T-helper 17 cell (primary cell): ENCODE measurements at places on chromosomes 6 and 20.

DNA sequence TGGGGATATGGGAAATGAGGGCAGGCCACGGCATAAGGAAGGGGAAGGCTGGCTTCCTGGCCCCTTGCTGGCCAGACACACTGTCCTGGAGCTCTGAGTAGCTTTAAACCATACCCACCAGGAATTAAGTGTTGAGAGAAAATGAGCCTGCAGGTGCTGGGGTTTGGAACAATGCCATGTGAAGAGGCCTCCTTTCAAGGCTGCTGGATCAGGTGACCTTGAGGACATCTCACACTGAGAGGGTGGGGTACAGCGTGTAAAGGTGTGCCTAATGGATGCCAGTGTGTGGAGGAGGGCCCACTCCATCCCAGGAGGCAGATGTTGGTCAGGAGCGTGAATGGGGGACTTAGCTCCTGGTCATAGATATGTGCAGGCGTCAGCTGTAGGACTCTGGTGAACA is 74.8 kb upstream of the MLN start:
- DNase-seq = no peak

- no peak for DNase-seq
Measured at GRCh38 chr6:167030222-167031072, 31.2 kb downstream of the CEP43 start.

DNA sequence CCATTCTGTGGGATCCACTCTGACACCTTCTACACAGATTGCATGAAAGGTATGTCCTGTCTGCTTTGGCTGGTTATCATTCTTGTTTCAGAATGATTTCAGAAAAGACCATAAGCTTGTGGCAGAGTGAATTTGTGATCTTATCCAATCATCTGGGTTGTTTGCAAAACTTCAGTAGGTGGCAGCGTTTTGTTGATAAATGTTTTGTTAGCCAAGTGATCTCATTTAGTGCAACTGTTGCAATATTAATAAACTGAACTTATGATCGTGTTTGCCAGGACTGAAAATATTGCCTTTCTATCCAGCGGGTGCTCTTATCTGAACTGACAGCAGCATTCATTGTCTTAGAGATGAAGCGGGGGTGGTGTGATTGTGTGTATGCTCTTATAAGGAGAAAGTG is 613.2 kb upstream of the NOX3 start:
- DNase-seq = no peak

- no peak for DNase-seq
Measured at GRCh38 chr6:98576791-98577190, 257.6 kb upstream of the POU3F2 start.

DNA sequence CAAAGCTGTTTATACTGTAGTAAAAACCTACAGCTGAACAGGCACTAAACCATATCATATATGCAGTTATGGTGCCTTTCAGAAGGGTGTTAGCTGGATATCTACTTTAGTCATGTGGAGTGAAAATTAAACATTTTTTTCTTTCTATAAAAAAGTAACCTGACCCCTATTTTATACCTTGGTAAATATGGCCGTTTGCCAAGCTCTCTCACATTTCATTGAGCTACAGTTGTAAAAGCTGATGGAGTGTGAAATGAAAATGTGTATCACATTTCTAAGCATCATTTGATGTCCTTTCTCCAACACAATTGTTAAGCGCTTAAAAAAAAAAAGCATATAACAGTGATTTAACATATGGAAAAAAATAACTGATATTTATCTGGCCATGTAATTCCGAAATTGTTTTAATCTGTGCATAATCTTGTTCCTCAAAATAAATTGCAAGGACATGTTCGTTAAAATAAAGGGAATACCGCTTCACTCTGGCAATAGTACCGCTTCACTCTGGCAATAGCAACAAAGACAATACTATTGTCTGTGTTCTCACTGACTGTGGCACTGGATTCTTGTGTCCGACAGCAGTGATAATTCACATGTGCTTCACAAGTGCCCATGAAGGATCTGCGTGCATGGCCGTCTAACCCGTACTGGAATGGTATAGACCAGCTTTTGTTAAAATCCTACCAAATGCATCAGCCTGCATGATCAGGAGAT is 391.8 kb upstream of the SOX4 start:
- no peak for DNase-seq

DNA sequence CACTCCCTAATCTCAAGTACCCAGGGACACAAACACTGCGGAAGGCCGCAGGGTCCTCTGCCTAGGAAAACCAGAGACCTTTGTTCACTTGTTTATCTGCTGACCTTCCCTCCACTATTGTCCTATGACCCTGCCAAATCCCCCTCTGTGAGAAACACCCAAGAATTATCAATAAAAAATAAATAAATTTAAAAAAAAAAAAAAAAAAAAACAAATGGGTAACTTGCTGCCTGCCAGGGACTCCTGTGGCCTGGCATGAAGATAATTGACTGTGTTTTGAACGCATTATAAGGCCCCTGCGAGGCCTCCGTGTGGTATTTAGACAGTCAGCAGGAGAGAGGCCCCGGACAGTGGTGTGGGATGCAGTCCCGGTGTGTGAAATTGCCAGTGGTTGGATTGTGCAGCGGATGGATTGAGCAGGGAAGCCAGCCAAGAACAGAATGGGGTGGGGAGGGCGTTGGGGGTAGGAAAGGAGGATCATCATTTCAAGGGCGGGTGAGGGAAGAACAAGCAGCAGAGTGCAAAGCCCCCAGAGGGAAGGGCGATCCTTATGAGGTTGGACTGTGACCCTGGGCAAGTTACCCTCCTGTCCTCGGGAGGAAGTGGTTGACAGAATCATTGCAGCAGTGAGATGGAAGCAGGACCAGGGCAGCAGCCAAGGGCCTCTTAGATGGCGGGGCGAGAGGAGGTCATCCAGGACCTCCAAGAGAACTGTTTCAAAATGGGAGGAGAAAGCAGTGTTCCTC is 43.3 kb downstream of the PPARD start:
- DNase-seq = no peak

- no peak for DNase-seq
Measured at GRCh38 chr6:109349419-109349987, 32.8 kb downstream of the CD164 start.

GRCh38 chr6:142902636-142903053 is 42.3 kb downstream of the HIVEP2 start:
- DNase-seq = peak; percentile 57

- no peak for DNase-seq
Measured at GRCh38 chr6:106735136-106735633, 105.8 kb downstream of the QRSL1 start.

GRCh38 chr6:90222724-90223198 is 73.9 kb downstream of the BACH2 start:
- no peak for DNase-seq

GRCh38 chr20:4633780-4634179 is 87.9 kb upstream of the PRND start:
- DNase-seq = no peak

GRCh38 chr6:18308070-18308735 is 43.9 kb upstream of the DEK start:
- DNase-seq = no peak
